Hindlimb muscle (tissue), 1 donor: ENCODE measurements at places on chromosomes 4 and X. TPM values are rescaled to one million over a fixed set of nuclear protein-coding genes. Genes with fewer than 3 reads are reported as not detected.
A peak's percentile ranks its signal among the peaks of the same experiment; 100 is the strongest.

The UGT8 gene
- 0.28 TPM for polyA plus RNA-seq

DNA sequence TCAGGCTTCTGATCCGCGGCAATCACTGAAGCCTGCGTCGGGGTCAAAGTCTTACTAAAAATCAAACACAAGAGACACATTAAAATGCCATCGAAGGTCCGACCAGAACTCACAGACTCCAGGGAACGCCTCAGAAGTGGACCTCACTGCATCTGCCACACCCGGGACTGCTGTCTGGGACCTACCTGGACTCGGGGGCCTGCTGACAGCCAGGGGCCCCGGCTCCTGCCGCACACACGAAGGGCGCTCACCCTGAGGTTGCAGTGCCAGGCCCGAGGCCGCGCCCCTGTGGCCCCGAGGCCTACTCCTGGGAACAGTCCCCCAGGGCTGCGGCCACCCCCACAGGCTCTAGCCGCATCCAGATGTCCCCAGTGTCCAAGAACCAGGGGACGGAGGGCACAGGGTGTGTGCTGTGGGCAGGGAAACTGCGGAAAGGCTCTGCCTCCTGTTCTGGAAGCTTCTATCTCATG lies 7.4 kb downstream of the CTBP1 start:
- no peak for DNase-seq

- no peak for DNase-seq
These were observed 56.4 kb upstream of the NUDT6 start for GRCh38 chr4:122978789-122979188.

DNA sequence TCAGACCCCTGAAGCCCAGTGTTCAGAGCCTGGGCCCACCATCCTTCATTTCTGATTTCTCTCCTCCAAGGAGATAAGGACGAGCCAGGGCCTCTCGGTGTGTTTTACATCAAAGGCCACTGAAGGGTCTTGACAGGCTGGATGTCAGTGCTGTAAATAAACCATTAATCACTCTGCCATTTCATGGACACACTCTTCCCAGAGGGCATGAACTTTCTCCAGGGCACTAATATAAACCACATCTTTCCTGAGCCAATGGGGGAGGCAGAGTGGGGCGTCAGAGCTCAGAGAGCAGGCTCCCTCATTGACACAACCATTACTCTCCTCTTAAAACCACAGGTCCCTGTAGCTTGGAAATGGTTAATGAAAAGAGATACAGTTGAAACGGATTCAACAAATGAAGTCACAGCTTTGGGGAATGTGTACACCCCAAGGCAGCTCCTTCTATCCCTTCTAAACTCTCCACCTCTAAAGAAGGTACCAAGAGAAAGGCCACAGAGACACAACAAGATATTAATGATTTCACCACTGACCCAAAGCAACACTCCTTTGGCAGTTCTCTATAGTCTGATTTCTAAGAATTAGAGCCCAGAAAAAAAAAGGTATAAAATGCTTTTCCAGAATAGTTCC lies 200.6 kb downstream of the CHIC2 start:
- peak; percentile 61 for DNase-seq

DNA sequence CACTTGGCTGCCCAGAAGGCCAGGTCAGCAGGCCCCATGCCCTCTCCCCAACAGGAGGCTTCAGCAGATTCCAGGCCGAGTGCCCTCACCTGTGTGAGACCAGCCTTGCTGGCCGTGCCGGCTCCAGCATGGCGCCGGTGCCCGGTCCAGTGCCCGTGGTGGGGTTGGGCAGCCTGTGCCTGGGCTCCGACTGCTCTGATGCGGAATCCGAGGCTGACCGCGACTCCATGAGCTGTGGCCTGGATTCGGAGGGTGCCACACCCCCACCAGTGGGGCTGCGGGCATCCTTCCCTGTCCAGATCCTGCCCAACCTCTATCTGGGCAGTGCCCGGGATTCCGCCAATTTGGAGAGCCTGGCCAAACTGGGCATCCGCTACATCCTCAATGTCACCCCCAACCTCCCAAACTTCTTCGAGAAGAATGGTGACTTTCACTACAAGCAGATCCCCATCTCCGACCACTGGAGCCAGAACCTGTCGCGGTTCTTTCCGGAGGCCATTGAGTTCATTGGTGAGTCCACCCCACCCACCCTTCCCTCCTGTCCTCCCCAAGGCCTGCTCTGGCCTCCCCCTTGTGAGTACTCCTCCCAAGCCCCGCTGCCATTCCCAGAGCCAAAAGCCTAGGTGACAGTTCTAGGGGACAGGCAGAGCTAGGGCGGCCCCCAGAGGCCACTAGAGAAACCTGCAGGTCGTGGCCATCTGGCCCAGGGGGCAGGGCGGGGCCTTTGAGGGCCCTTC lies 2.3 kb downstream of the DUSP9 start:
- no peak for DNase-seq

DNA sequence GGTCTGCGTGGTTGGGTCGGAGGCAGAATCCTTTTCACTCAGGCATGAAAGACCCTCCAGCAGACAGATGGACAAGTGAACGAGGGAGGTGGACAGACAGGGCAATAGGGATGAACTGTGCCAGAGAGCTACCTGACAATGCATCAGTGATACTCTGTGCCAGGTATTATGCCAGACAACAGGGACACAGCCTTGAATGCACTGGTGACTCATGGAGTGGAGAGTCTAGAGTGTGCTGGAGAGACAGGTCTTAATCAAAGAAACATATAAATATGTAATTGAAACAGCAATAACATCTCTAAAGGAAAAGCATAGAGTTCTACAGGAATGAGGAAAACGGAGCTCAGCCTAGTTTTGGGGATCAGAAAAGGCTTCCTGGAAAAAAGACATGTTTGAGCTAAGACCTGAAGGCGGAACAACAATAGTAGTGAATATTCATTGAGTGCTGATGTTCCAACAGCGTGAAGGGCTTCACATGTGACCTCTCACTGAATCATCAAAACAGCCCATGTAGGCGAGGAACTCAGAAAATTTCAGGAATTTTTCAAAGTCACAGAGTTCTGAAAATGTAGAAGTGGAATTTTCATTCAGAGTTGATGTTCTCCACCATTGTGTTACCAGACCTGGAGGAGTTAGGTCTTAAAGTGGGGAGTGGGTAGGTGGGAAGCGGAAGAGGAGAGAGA lies 20.0 kb upstream of the FGFBP2 start:
- no peak for DNase-seq

GRCh38 chr4:113682730-113683537 lies 78.6 kb downstream of the CAMK2D start:
- no peak for DNase-seq

DNA sequence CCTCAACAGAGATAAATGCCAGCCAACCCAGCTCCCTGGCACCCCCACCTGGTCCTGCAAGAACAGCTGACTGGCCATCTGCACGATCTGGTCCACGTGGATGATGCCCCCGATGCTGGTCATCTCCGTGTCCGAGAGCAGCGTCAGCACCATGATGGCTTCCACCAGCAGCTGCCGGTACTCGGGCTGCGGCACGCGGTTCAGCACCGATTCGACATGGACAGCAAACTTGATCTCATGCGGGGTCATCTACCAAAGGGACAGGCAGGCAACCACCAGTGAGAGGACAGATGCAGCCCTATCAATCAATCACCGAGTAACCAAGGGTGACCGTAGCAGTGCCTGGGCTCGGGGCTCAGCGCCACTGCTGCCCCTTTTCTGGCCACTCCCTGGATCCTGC lies 89.8 kb downstream of the PHKA2 start:
- DNase-seq = no peak

DNA sequence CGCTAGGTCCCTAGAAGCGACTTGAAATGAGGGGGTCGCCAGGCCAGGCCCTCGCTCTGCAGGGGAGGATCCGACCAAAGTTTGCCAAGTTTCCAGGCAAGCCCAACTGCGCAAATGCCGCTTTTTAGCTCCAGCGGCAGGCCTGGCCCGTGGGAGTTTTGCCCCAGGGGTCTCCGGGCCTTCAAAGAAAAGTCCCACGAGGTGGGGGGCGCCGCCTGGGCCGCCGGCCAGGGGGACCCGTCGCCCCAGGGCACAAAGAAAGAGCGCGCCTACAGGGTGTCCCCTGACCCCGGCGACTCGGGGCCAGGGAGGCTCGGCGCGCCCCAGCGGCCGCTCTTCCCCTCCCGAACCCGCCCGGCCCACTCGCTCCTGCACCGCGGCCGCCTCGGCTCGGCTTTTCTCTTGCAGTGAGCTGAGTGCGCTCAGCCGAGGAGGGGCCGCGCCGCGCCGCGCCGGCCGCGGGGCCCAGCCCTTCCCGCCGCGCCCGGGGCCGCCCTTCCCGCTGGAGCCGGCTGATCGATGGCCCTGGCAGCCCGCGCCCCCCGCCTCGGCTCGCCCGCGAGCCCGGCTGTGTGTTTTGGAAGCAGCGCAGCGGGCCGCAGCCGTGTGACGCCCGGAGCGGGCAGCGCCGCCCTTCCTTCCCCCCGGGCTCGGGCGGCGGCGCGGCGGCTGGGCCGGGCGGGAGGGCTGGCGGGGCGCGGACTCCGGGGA lies 754 bp upstream of the KLF3 start:
- peak; percentile 81 for DNase-seq
